ENCODE measurements at places on chromosomes 12 and 14.

DNA sequence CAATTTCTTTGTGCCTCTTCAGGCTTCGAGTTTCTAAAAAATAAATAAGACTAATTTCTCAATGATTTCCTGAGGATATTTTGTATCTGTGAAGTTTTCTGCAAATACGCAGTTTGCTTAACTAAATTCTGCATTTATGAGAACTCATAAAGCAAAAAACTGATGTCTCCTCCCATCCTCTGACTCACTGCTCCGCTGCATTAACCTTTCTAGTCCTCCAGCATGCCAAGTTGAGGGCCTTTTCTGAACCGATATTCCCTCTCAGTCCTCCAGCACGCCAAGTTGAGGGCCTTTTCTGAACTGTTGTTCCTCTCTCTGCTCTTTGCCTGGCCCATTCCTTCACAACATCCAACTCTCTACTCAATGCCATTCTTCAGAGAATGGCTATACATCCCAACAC is 3.2 kb downstream of the IPO8 start:
- no peak for DNase-seq

- DNase-seq = peak; percentile 81
Observed at GRCh38 chr12:48814262-48815125, 3.8 kb upstream of the CACNB3 start.

GRCh38 chr12:127925971-127926370 is 341.0 kb upstream of the TMEM132C start:
- DNase-seq = peak; percentile 82

GRCh38 chr12:94633401-94633800 is 17.0 kb downstream of the TMCC3 start:
- no peak for DNase-seq

DNA sequence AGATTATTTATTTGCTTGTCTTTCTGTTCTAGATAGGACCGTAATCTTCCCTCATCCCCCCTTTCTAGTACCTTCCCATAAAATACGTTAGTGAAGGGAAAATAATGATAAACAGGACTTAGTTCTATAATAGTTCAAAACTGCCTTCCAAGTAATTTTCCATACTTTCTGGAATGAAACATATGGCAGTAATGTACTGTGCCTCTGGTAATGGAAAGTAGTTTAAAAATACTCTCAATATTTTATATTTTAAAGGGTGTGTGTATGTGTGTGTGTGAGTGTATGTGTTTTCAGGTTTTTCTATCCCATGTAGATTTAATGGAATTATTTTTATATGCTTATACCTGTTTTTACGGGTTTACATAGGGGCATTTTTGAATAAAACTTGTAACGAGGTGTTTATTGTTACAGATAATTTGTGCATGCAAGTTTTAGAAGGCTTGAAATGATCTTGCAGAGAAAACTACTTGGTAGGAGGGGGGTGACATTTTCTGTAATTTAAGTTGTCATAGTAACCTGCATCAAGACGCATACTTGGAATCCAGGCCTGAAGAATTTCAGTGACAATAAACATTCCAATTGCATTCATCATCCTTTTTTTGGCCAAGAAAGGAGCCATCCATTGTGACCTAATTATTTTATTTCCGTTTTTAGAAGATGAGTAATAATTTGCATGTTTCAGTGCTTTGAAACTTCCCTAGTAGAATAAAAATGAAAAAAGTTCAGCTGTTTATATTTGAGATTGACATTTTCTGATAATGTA is 38.9 kb downstream of the RASSF8 start:
- no peak for DNase-seq

DNA sequence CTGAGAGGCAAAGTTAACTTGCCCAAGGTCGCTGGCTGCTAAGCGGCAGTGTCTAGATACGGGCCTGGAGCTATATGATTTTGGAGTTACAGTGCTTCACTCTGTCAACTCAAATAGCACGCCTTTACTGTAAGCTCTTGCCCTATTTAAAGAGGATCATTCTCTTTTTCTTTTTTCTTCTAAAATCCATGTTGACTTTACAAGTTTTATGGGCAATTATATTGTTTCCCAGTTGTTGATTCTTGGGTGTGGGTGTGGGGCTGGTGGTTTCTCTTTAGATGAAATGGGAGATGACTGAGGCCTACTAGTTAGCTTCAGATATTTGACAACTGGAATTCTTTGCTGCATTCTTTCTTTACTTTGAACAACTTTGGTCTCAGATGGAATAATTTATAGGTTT is 70.7 kb downstream of the C12orf75 start:
- DNase-seq = no peak

- DNase-seq = peak; percentile 51
Observed at GRCh38 chr12:6039894-6040601, 84.4 kb downstream of the VWF start.

- peak; percentile 74 for DNase-seq
Observed at GRCh38 chr14:31561155-31561846, at the start of gene NUBPL. Gene NUBPL (plus strand): TSS chr14:31561404. CDS start chr14:31561440, 36 bp downstream.

DNA sequence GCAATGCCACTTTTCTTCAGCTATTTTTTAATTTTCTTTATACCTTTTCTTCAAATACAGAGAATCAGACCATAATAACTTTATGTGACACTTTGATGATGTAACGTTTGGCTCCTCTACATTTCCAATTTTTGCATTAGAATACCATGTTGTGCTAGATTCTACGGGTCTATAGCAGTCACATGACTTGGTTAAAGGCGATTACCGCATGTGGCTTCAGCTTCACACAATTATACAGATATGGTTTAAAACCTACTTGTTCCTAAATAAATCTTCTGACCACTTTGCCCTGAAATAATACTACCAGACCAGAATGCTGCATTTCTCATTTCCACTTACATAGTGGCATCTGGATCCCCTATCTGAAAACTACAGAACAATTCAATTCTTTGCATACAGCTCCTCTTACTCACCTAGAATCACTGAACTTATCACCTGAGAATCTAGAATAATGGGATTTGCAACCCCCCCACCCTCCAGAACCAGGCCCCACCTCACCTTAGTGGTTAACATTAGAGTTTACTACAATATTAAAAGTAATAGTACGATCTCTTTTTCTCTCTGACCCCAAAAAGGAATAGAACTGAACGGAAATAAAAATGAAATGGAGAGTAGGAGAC is 1.3 kb downstream of the MAX start:
- no peak for DNase-seq

GRCh38 chr12:31011746-31012566 is 61.7 kb upstream of the DDX11 start:
- DNase-seq = no peak

GRCh38 chr12:100953677-100954076 is 159.1 kb downstream of the ANO4 start:
- DNase-seq = no peak

- DNase-seq = no peak
Observed at GRCh38 chr12:39144613-39145061, 239.2 kb upstream of the CPNE8 start.

DNA sequence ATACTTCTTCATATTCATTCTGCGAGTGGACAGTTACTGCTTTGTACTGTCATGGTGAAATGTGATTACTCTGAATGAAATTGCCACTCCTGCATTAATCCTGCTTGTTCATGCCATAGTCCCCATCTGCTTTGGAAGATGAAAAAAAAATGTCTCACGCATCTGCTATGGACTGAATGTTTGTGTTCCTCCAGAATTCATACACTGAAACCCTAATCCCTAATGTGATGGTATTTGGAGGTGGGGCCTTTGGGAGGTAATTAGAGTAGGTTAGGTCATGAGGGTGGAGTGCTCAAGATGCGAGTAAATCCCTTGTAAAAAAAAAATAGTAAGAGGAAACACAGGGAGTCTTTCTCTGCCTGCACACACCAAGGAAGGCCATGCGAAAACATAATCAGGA is 427.2 kb downstream of the TMTC2 start:
- no peak for DNase-seq
